DMS53 (cell line): ENCODE measurements at places on chromosomes 16 and 17.

DNA sequence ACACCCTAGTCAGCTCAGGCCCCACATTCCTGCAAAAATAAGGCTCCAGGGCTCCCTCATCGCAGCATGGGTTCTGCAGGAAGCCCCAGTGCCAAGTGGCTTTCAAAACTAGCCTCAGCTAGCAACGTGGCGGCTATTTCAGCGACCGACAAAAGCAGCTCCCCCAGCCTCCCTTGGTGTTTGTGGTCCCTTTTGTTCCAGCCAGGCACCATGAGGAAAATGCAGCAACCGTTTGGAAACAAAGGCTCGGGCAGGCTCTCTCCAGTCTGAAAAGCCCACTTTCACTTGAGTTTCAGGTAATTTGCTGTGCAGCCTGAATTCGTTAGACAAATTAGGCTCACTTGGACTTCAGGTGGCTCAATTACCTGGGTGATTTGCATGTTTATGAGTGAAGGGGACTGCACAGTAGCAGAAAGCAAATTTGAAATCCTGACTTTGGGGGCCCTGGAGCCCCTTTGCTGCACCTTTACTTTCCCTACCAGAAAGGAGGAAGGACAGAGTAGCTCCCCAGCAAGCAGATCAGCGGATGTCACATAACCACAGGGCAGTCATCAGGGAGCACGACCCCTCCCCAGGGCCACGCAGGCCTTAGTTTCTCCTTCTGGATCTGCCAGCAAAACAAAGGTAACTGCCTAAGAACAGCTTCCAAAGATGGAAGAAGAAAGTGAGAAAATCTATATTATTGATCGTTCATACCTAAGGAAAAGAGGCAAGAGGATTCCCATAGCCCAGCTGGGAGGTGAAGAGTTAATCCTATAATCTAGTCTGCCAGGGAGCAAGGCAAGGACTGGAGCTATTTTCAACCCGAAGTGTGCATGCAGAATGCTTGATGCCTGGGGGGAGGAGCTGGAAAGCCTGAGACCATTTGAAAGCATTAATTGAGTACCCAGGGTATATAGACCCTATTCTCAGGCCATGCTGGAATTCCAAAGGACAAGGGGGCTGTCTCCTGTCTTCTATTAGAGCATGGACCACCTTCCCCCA is 143.1 kb upstream of the SDK2 start:
- no peak for DNase-seq

- no peak for DNase-seq
Observed at GRCh38 chr17:72338847-72339790, 218.3 kb downstream of the SOX9 start.

- peak; percentile 98 for DNase-seq
Observed at GRCh38 chr16:15482068-15482747, 47.8 kb downstream of the BMERB1 start.

DNA sequence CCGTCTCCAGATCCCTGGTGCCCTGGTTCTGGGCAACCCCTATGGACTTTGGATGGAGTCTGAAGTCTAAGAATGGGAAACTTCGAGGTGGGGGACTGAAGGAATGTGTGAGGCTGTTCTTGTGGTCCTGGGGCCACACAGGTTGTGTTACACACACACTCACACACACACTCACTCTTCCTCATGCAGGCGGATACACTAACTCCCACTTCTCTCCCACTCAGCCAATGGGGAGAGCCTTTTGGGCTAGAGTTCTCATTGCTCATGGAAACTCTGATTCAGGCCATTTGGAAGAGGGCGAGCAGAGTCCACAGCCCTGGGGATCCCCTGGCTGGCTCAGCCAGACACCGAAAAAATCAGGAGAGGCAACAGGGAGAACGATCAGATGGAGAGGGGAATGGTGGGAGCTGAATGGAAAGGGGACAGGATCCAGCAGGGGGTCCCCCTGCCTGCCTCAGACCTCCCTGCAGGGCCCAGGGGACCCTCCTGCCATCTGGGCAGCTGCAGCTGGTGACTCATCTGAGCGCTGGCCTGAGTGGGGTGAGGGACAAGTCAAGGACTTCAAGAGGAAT is 9.1 kb downstream of the IGFBP4 start:
- DNase-seq: peak; percentile 10

DNA sequence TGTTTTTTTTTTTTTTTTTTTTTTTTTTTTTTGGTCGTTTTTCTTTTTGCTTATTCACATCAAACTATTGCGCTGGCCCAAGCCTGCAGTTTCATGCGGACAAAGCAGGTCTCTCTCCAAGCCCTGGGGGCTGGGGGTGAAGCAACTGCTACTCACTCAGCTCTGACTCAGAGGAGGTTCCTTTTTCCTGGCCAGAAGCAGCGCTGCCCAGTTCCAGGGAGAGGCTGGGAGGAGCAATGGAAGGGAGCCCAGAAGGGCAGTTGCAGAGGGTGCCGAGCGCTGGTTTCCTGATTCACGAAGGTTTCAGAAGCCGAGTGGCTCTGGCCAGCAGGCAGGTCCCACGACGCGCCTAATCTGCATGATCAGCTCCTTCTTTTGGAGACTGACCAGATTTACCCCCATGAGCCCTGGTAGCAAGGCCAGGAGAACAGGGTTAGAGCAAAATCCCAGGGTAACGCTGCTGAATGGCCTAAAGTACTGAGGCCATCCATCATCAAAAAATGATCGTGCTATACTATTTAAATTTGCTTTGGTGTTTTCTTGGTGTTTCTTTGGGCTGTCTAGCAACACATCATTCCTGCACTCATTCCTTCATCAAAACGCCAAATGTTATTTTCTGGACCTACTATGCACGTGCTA is 144.7 kb upstream of the SOX9 start:
- peak; percentile 60 for DNase-seq

- DNase-seq: no peak
Observed at GRCh38 chr16:50709061-50709684, 15.8 kb downstream of the NOD2 start.

DNA sequence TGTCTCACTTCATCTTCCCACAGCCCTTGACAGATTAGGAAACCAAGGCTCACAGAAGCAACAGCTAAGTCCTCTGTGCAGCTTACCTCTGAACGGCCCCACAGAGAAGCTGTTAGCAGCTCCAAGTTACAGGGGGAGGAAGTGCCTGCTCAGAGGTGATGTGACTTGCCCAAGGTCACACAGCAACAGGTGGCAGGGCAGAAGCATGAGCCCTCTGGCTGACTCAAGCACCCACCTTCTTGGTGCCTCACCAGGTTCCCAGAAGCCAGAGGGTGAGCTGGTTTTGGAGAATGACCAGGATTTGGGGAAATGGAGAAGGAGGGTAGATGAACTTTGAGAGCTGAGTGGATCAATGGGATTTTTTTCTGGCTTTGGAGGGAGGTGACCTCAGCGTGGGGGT is 14.0 kb upstream of the RAI1 start:
- no peak for DNase-seq

DNA sequence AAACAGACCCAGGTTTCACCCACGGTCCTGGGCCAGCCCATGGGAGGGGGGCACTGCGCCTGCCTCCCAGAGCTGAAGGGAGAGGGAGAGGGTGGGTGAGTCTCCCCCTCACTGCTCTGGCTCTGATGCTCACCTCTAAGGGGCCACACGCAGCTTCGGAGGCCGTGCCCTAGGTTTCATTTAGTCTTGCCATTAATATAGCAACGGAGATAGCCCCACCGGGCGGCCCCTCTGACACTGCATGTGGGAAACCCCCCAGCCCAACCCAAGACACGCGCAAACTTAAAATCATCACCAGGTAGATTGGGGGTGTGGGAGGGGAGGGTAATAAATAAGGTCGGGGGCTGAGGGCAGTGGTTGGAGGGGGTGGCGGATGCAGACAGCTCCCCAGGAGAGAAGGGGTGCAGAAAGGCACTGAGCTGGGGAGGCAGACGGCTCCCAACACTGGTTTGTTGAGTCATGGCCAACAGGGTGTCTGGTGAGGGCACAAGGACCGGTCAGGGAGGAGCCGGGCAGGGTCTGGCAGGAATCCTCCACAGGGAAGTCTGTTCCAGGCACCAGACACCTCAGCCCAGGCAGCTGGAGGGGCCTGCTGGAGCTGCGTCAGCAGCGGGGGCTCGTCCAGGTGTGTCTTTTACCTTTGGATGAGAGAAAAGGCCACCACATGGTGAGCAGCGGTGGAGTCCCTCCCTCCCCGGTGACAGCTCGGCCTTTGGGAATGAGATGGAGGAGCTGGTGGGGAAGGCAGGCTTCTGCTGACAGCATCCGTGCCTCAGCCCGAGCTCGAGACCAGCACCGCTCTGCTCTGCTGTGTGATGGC is 32.0 kb upstream of the DOC2B start:
- DNase-seq: no peak

GRCh38 chr17:17545031-17545820 is 46.3 kb downstream of the PEMT start:
- DNase-seq: no peak

- DNase-seq: no peak
Observed at GRCh38 chr16:74611721-74612120, 4.8 kb upstream of the GLG1 start.

DNA sequence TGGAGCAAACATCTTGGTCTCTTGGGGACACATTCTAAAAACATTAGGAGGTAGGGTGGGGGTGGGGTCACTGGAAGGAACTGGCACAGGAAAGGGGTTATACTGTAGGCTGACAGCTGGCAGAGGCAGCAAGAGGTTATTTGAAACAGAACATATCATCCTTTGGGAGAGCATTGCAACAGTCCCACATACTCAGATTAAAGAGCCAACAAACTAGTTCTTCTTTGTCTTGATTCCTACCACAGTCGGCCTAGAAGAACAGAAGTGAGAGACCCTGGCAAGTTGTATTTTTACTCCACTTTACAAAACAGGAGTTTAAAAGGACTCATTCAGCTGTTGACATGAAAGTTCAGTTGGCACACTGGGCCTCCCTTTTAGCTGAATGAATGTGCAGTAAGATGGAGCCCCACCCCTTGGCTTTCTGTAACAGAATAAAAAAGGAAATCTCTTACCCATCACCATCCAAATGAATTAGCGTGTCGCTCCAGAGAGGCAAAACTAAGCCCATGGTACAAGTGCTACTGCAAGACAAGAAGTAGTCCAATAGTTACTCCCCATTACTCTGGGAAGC is 54.6 kb upstream of the CORO6 start:
- no peak for DNase-seq

GRCh38 chr17:8606401-8606800 is 24.1 kb downstream of the MYH10 start:
- DNase-seq: no peak

DNA sequence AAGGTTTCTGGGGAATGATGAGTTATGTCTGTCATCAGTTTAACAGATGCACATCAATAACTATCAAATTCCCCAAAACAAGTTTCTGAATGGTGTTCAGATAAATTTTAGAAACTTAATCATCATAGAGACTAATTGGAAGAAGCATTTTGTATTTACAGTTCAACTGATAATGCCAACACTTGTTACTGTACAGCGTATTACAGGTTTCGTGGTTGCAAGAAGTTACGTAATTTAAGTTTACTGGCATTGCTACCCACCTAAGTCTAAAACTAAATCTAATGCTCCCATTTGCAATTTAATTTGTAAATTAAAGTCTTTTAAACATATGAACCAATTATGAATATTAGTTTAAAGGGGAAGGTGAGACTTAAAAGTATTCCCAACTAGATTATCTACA is 3.0 kb downstream of the SRSF1 start:
- no peak for DNase-seq
